ENCODE measurements at places on chromosomes 1 and 21.

DNA sequence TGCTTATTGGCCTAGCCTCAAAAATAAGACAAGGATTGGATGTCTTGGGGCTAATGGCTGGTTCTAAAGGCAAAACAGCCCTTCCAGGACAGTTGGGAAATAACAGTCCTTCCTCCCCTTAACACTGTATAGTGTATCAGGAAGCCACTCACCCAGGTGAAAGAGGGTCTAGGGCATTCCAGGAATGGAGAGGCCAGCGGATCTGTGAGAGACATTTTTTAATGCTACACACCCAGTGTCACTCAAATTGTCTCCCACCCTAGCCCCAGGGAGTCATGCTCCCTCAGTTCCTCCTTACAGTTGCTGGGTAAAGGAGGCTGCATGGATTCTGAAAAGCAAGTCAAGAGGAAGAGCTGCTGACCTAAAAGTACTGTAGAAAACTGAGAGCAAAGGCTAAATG, 24.1 kb upstream of the EXO1 start:
- H3K27ac ChIP-seq, result no peak overlapping the region
- no peaks in the 10 kb centered on the region for H3K36me3 ChIP-seq
- H3K27me3 ChIP-seq, result no peaks in the 10 kb centered on the region
- H3K4me1 ChIP-seq, result no peaks in the 10 kb centered on the region
- no peak for DNase-seq

- no peak for DNase-seq
- no peaks in the 10 kb centered on the region for H3K27me3 ChIP-seq
- H3K4me1 ChIP-seq, result no peaks in the 10 kb centered on the region
- H3K4me3 ChIP-seq, result no peak overlapping the region
- no peaks in the 10 kb centered on the region for H3K36me3 ChIP-seq
These were observed 4.4 kb upstream of the ASCL5 start for GRCh38 chr1:201131398-201131797.

DNA sequence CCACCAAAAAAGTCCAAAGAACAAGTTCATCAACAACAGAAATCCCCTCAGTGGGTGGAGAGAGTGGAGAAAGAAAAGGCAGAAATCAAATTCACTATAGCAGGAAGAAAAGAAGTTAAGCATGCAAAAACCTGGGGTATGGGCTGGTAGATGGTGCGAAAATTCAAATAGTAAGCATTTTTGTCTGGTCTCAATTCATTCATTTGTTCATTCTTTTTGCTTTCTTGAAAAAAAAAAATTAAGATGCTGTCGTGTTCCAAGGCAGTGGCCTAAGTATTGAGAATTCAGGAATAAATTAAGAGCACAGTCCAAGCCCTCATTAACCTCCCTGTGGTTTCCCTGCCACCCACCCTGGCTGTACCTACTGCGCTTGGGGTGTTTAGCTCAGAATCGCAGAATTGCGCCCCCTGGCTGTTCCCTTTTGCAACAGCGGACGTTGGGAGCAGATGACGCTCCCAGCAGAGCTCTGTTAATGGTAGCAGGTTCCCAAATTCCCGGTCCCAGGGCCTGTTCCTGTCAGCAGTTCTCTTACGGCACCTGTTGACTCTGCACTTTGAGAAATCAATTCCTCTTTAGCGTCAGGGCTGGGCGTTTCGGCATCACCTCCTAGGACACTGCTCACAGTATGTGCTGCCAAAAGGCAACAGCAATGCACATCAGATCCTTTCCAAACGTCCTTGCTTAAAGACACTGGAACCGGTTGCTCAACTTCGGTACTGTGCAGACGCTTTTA, 34.0 kb upstream of the SSX2IP start:
- no peak for DNase-seq
- no peaks in the 10 kb centered on the region for H3K27me3 ChIP-seq
- peaks cover 11% of the 10 kb centered on the region for H3K4me1 ChIP-seq
- no peak overlapping the region for H3K4me3 ChIP-seq

DNA sequence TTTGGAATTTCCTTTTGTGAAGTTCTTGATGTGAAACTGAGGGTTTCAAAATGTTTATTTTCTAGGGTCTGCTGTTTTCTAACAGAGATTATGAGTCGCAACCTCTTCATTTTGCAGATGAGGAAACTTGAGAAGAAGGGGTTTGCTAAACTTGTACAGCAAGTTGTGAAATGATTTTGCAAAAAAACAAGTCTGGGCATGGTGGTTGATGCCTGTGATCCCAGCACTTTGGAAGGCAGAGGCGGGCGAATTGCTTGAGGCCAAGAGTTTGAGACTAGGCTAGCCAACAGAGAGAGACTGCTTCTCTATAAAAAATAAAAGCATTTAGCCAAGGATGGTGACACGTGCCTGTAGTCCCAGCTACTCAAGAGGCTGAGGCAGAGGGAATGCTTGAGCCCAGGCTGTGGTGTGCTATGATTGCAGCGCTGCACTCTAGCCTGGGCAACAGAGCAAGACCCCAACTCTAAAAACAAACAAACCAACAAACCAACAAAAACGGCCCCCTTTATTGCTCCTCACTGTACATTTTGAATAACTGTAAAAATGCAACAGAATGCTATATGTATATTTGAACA, 9.9 kb downstream of the TRIM67 start:
- peaks cover 7% of the 10 kb centered on the region for H3K4me1 ChIP-seq
- no peaks in the 10 kb centered on the region for H3K36me3 ChIP-seq
- no peak overlapping the region for H3K27ac ChIP-seq
- DNase-seq, result no peak
- no peak overlapping the region for H3K4me3 ChIP-seq
- no peaks in the 10 kb centered on the region for H3K27me3 ChIP-seq

DNA sequence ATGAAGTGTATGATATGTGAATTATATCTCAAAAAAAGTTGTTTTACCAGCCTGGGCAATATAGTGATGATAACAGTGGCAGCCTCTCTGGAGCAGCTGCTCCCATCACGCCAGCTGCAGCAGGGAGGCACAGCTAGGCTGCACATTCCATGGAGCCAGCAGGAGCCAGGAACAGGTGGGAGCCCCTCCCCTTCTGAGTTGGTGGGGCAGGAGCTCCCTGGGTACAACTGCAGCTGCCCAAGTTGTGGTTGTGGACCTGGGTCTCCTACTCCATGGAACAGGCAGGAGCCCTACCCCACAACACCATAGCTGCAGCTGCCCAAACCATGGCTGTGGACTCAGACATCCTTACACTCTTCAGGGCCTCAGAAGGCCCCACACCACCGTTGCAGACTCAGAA, 21.7 kb upstream of the FNBP1L start:
- H3K27ac ChIP-seq, result no peak overlapping the region
- no peaks in the 10 kb centered on the region for H3K36me3 ChIP-seq
- no peaks in the 10 kb centered on the region for H3K4me1 ChIP-seq
- H3K27me3 ChIP-seq, result no peaks in the 10 kb centered on the region

- no peaks in the 10 kb centered on the region for H3K27me3 ChIP-seq
- H3K27ac ChIP-seq, result no peak overlapping the region
- H3K4me1 ChIP-seq, result no peaks in the 10 kb centered on the region
- peaks cover 28% of the 10 kb centered on the region for H3K36me3 ChIP-seq
These were observed 18.3 kb upstream of the PHTF1 start for GRCh38 chr1:113777561-113777960.

DNA sequence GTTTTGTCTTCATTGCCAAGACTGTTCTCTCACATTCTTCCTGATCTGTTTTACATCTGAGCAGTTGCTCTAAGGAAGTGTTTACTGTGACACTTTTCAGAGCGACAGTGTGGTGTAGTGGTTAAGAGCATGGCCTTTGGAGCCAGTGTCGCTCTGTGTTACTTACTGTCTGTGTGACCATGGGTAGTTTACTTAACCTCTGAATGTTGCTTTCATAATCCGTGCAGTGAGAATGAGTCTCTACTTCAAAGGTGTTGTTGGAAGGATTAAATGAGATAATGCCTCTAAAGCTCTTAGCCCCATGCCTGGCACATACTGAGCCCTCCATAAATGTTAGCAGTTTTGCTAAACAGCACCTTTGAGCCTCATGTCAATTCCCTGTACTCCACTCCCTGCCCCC, 35.9 kb upstream of the ZFP69B start:
- H3K27ac ChIP-seq, result no peak overlapping the region
- H3K4me3 ChIP-seq, result no peak overlapping the region
- H3K4me1 ChIP-seq, result peaks cover 6% of the 10 kb centered on the region
- H3K27me3 ChIP-seq, result no peaks in the 10 kb centered on the region

GRCh38 chr1:20719261-20719660, 1.5 kb upstream of the KIF17 start:
- H3K4me3 ChIP-seq, result no peak overlapping the region
- H3K27me3 ChIP-seq, result no peaks in the 10 kb centered on the region
- no peak for DNase-seq
- H3K36me3 ChIP-seq, result no peaks in the 10 kb centered on the region
- H3K4me1 ChIP-seq, result no peaks in the 10 kb centered on the region

Data from RWPE2 (cell line).